GM23248 (cell line): ENCODE measurements at places on chromosomes 6 and 20.

GRCh38 chr20:36644706-36645095 is 1.3 kb downstream of the SLA2 start:
- peak; percentile 65 for DNase-seq

- DNase-seq = no peak
Measured at GRCh38 chr20:2637246-2637645, 15.2 kb upstream of the NOP56 start.

GRCh38 chr6:98871057-98871456 is 36.7 kb downstream of the POU3F2 start:
- peak; percentile 5 for DNase-seq

- peak; percentile 74 for DNase-seq
Measured at GRCh38 chr6:148999501-148999900, 252.7 kb downstream of the UST start.

GRCh38 chr6:48754641-48755040 is 643.6 kb upstream of the PTCHD4 start:
- no peak for DNase-seq

GRCh38 chr6:26158076-26158580 is 70.9 kb downstream of the HFE start:
- peak; percentile 91 for DNase-seq

- no peak for DNase-seq
Measured at GRCh38 chr20:11972478-11972877, 54.8 kb downstream of the BTBD3 start.

DNA sequence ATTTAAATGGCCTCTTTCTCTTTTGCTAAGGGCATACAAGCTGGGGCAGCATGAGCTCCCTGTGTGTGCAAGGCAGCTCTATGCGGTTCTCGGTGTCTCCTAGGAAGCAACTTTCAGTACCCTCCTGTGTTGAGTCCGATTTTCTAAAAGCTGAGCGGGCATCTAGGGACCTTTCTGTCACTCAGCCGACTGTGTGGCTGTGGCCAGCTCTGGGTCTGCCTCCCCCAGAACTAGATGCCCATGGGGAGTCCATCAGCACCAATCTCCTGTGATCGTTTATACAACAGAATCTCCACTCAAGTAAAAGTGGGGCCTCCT is 7.5 kb downstream of the NELFCD start:
- no peak for DNase-seq

DNA sequence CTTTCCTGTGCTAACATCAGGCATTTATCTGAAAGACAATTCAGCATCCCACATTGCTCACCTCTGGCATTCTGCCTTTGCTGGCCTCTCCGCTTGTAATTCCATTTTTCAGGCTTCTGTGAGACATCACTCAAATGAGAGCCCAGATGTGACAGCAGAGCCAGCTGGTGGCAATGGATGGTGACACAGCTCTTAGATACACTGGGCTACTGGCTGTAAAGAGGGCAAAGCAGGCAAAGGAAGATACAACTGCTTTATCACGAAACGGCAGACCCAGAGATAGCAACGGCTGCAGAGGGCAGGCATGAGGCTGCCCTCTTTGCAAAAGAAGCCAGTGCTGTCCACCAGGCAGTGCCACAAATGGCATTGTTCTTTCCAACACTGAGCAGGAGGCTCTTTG is 329.8 kb downstream of the KIF16B start:
- no peak for DNase-seq

DNA sequence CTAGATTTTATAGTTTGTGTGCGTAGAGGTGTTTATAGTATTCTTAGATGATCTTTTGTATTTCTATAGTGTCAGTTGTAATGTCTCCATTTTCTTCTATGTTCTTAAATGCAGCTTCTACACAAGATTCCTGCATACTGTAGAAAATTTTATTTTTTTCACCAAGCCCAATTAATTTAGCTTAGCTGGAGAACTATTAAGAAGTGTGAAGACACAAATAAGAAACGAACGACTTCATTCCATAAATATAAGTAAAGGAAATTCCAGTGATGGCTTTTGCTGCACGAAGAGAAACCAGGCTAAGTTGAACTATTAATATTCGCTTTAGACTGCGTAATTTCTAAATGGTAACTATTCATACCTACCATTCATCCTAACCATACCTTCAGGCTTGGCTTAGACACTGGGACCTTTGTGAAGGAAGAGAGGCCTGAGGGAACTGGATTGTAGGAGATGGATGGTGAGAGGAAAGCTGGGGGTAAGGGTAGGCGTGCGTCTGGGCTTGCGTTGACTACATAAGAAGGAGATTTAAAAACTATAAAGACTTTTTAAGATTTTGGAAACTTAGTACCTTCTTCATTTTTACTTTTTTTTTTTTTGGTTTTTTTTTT is 15.9 kb downstream of the HLA-DOA start:
- no peak for DNase-seq

DNA sequence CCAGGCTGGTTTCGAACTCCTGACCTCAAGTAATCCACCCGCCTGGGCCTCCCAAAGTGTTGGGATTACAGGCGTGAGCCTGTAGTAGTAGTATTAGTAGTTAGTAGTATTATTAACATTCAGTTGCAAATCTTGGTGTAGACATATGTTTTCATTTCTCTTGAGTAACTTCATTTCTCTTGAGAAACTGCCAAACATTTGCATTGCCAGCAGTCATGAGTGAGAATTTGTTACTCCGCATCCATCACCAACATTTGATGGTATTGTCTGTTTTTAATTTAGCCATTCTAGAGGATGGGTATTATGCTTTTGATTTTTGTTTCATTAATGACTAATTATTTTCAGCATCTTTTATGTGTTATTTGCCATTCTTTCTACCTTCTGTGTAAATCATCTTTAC is 1.5 kb upstream of the ERVFRD-1 start:
- peak; percentile 61 for DNase-seq

- no peak for DNase-seq
Measured at GRCh38 chr6:168154263-168154917, 75.4 kb upstream of the FRMD1 start.

DNA sequence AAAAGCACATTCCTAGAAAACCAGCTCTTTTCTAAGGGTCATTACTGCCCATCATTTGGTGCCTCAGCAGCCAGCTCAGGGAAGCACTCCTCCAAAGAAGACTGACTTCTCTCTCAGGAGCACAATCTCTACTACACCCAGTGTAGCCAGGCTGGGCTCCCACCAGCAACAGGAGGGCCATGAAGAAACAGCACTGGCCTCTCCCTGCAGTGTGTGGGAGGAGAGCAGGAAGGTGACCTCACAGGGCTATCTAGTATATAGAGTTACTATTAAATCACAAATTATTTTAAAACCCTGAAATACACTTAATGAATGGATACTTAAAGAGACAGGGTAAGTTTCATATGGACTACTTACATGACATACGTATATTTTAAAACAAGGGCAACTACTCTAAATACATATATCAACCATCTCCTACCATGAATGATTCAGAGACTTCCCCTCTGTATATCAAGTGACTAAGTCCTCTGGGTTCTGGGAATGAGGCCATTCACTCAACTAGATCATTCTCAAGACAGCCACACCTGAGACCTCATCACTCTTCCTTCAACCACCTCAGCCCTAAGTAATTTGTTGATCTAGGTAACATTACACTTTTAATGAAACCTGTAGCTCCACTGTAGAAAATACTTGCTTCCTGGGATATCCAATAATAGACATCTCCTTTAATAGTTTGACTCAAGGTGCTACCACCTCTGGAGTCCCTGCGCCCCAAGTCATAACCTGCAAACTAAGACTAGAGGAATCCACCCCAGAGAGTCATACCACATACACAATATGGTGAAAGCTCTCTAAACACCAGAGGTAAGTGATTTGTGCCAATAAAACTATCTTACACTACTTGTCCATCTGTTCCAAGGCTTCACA is 25.2 kb downstream of the TBX18 start:
- DNase-seq = peak; percentile 54

GRCh38 chr6:21213492-21213891 is 380.1 kb upstream of the SOX4 start:
- no peak for DNase-seq

DNA sequence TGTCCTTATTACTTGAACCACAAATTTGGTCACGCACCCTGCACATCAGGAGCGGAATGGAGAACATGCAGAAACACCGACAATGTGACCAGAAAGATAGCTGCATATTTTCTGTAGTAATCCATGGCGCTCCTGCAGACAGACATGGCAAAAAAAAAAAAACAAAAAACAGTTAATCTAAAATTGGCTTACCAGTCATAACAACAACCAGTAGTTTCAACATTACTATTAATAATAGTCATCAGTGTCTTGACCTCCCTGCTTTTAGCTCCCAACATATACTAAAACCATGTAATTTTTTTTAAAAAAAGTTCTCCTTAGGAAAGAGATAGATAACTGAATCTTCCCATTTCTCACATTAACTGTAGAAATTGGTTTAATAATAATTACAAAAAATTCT is 6.8 kb downstream of the CGA start:
- DNase-seq = no peak

DNA sequence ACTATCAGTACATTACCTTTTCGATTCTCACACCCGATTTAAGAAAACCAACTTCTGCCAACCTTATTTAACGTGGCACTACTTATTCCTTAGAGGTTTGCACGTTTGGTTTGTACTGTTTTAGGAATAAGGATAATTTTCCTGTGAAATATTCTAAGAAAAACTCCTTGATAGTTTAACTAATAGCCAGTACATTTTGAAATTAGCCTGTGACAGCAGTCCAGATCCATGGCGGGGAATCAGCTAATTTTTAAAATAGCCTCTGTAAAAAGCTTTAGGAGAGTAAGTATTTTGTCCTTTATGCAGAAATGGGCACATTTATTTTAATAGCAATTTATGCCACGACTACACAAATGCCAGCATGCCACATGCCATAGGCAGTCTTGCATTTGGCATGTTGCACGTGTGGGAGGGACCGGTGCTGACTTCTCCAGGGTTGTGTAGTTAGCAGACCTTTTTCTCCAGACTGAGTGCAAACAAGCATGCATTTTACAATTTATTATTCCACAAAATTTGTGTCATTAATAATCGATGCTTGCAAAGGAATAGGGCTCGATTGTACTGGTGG is 6.2 kb downstream of the FOXC1 start:
- no peak for DNase-seq

GRCh38 chr6:7624796-7625710 is 35.1 kb downstream of the SNRNP48 start:
- DNase-seq = no peak

DNA sequence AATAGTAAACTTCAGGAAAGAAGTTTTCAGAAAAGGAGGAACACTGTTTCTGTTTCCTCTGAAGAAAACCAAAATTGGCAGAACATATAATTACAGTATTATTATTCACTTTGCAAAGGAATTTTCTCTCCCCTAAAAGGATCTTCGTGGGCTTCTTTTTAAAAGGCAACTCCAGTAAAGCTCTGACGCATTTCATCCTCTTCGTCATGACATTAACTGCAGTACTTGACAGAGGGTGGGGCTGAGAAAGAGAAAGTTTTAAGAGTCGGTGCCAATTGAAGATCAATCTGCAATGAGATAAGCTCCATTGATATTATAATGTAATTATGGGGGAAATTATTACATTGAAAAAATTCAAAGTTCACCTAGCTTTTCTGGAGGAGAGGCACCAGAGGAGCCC is 75.8 kb downstream of the MYB start:
- DNase-seq = no peak

- DNase-seq = no peak
Measured at GRCh38 chr20:37365760-37366638, 20.1 kb downstream of the SRC start.

GRCh38 chr6:100988391-100988984 is 107.4 kb upstream of the ASCC3 start:
- no peak for DNase-seq

GRCh38 chr20:5364136-5364821 is 47.5 kb upstream of the PROKR2 start:
- no peak for DNase-seq

DNA sequence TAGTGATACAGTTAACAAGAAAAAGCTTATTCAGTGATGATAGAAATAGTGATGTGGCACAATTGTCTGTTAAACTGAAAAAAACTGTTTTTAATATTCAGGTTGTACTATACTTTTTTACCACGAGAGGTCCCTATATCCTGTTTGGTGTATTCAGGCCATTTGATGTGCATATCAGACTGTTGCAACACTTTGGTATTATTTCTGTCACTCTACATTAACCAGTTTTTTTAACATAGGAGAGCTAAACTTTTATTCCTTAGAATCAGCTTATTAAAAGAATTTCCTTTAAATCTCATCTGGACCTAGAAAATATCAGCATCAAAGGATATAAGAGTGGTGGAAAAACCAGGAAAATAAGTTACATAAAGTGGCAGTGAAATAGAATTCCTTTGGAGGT is 36.8 kb downstream of the TSPYL4 start:
- peak; percentile 71 for DNase-seq
